ENCODE measurements at places on chromosomes 12 and 14. TPM values are rescaled to one million over a fixed set of nuclear protein-coding genes. Genes with fewer than 3 reads are reported as not detected.

DNA sequence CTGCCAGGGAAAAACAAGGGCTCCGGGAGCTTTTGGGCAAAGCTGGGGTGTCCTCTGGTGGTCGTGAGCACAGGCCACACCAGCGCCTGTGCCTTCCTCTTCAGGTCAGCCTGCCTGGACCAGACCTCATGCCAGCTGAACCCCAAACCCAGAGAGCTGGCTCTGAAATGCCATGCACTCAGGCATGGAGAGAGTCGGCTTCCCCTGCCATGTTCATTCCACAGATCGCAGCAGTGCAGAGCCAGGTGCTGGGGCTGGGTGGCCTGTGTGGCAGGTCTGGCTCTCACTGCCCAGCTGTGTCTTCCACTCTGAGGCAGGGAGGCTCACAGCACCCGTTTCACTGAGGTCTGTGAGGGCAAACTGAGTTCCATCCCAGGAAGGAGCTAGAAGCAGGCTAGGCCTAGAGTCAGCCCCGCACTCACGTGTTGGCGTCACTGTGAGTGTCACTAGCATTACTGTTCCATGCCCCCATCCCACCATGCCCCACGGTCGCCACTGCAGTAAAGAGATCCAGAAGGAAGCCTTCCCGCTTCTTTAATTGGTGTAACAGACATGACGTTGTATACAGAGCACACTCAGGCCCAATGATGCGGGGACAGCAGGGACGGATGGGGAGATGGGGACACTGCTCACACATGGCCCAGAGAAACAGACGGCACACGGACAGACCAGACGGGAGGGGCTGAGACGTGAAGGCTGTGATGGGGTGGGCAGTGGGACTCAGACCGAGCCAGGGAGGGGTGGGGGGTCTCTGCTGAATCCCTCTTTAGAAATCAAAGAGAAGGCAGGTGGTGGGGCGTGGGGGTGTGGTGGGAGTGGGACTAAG, 2.7 kb downstream of the ARL6IP4 start:
- DNase-seq: no peak

GRCh38 chr12:94879542-94879941, 124.0 kb downstream of the NDUFA12 start:
- peak; percentile 35 for DNase-seq

- no peak for DNase-seq
These were observed 6.4 kb upstream of the GAS2L3 start for GRCh38 chr12:100566887-100567637.

GRCh38 chr12:92194561-92194960, 48.9 kb upstream of the BTG1 start:
- DNase-seq: no peak

- DNase-seq: no peak
These were observed 25.5 kb upstream of the BATF start for GRCh38 chr14:75496755-75497154.

The CCDC197 gene
- not detected for total RNA-seq

- peak; percentile 53 for DNase-seq
These were observed 103.2 kb upstream of the EIF5 start for GRCh38 chr14:103230658-103231334.
